ENCODE measurements at places on chromosomes 6 and 20. TPM values are rescaled to one million over a fixed set of nuclear protein-coding genes. Genes with fewer than 3 reads are reported as not detected.

The PI16 gene
- 181 TPM for total RNA-seq

GRCh38 chr20:61929561-61929960 is 136.1 kb downstream of the TAF4 start:
- H3K4me3 ChIP-seq: no peak overlapping the region
- peaks cover 4% of the 10 kb centered on the region for H3K4me1 ChIP-seq
- no peak overlapping the region for H3K27ac ChIP-seq
- no peaks in the 10 kb centered on the region for H3K27me3 ChIP-seq
- DNase-seq: no peak
- H3K36me3 ChIP-seq: no peaks in the 10 kb centered on the region

The TSHZ2 gene
- total RNA-seq: 13.4 TPM

GRCh38 chr6:165605182-165605875 is 57.7 kb downstream of the PDE10A start:
- no peaks in the 10 kb centered on the region for H3K36me3 ChIP-seq
- H3K4me3 ChIP-seq: no peak overlapping the region
- no peaks in the 10 kb centered on the region for H3K27me3 ChIP-seq
- DNase-seq: no peak
- no peak overlapping the region for H3K27ac ChIP-seq

GRCh38 chr6:2632976-2633584 is 117.6 kb downstream of the MYLK4 start:
- no peak overlapping the region for H3K27ac ChIP-seq
- no peaks in the 10 kb centered on the region for H3K36me3 ChIP-seq
- H3K4me1 ChIP-seq: peaks cover 18% of the 10 kb centered on the region

The PPP1R14C gene
- 8.2 TPM for total RNA-seq

The IMPG1 gene
- total RNA-seq: not detected

The FAM209A gene
- not detected for total RNA-seq

GRCh38 chr20:62736407-62737071 is 27.9 kb downstream of the NTSR1 start:
- no peak for DNase-seq
- no peak overlapping the region for H3K4me3 ChIP-seq
- no peak overlapping the region for H3K27ac ChIP-seq
- no peaks in the 10 kb centered on the region for H3K36me3 ChIP-seq
- peaks cover 20% of the 10 kb centered on the region for H3K4me1 ChIP-seq

DNA sequence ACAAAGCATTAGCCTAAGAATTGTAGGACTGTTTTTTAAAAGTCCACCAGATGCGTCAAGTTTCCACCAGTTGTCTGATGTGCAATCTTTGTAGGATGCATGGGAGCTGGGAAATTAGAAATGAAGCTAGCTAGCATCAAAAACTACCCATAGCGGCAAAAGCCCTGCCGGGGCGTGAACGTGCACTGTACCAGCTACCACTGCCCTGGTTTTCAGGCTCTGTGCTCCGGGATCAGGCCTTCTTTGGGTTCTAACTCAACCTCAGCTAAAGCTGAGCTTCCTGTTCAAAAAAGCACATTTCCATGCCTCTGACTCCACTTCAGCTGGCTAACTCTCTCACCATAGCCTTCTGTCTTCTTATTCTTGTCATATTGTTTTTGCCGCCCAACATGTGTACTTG is 26.9 kb upstream of the FUCA2 start:
- no peaks in the 10 kb centered on the region for H3K27me3 ChIP-seq
- no peak for DNase-seq
- H3K4me1 ChIP-seq: peaks cover 12% of the 10 kb centered on the region
- H3K4me3 ChIP-seq: no peak overlapping the region

GRCh38 chr20:50070361-50070760 is 42.6 kb downstream of the UBE2V1 start:
- H3K27ac ChIP-seq: no peak overlapping the region
- no peaks in the 10 kb centered on the region for H3K4me1 ChIP-seq
- H3K27me3 ChIP-seq: no peaks in the 10 kb centered on the region
- H3K36me3 ChIP-seq: no peaks in the 10 kb centered on the region
- no peak for DNase-seq

DNA sequence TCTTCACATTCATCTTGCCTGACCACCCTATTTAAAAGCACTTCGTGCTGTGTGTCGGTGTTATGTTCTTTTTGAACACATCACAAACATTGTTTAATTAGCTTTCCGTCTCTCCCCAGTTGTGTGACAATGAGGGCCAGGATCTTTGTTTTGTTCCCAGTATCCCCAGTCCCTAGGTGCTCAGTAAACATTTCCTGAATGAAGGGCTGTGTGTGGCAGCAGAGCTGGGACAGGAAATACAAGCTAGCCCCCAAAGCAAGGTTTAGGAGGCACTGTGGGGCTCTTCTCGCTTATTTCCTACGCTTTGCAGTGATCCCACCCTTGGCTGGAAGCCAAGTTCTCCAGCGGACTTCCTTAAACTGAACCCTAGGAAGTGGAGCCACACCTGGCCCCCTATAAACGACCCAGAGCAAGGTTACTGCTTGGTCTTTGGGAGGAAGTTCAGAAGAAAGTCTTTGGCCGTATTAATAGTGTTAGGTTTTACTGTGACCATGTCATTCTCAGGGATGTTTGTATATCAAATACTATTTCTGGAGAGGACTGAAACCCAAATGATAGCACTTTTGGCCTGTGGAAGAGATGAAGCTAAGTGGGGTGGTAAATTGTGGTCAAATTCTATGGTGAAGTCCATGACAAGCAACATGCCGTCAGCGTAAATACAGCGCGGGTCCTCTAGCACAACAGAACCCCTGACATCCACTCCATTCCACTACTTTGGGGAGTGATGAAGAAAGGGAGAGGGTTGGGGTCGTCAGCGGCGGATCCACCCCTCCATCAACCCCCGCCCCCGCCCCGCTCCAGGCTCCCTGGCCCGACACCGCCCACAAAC is 570 bp upstream of the FANCE start:
- no peak for DNase-seq
- H3K4me1 ChIP-seq: peaks cover 18% of the 10 kb centered on the region
- H3K27ac ChIP-seq: no peak overlapping the region
- no peaks in the 10 kb centered on the region for H3K36me3 ChIP-seq

DNA sequence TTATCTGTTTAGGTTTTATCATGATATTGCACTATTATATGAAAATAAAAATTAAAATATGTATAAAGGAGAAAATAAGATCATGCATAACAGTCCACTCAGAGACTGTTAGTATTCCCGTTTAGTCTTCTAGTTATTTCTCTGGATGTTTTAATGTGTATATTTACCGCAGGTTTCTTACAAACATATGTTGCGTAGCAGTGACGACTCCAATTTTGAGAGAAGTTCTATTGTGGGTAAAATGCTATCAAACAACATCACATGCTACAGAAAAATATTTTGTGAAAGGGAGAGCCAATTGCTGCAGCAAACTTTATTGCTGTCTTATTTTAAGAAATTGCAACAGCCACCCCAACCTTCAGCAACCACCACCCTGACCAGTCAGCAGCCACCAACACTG is 72.4 kb upstream of the NXT1 start:
- H3K4me3 ChIP-seq: no peak overlapping the region
- H3K27ac ChIP-seq: no peak overlapping the region
- H3K36me3 ChIP-seq: no peaks in the 10 kb centered on the region
- no peak for DNase-seq

All from GM23248 (cell line).